NCI-H446 (cell line): ENCODE measurements at places on chromosomes 1 and 21.

- DNase-seq = no peak
Observed at GRCh38 chr1:40593449-40594186, 62.2 kb downstream of the ZNF684 start.

DNA sequence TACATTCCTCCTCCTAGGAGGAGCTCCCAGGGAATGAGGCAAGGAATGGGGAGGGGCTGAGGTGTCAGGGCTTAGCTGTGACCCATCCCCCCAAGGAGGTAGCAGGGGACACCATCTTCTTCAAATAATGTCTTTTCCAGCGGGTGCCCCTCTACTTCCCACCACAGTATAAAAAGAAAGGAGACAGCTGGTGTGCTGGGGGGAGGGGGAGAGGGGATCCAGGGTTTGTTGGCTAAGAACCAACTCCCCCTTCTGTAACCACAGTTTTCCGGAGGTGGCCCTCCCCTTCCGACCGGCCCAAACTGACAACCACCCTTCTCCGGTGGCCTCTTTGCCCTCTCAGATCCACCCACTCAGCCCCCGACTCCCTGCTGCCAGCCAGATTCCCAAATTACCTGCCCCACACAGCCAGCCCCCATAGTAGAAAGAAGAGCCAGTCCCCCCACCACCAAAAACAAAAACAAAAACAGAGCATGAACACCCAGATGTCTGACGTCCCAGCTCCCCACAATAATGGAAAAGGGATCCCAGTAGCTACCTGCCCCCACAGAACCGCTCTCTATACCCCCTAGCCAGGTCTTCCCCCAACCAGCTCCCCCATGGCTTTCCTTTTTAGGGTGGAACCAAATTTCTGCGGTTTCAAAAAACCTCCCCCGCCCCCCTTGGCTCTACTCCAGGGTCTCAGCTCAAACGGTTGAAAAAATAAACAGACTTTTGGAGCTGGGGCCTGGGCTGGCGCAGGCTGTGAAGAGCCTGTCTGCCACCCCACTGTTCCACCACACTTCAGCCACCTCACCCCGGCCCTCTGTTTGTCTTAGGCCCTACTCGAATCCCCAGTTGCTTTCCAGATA, 2.1 kb downstream of the ARHGEF2 start:
- DNase-seq = peak; percentile 84

GRCh38 chr1:241423541-241424479, 66.8 kb upstream of the RGS7 start:
- no peak for DNase-seq

DNA sequence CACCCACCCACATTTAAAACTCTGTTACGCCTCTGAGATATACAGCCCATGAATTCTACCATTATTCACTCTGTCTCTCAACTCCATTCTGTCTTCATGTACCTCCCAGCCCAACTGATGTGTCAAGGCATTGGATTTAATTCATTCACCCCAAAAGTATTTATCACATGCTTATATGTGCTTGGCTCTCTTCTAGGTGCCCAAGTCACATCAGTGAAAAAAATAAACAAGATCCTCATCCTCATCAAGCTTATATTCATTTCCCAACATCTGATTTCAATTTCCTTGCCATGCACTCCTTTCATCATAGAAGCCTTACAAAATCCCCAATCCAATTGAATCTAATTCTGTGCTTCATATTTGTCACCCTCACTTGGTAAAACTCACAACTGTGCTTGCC, 967.6 kb downstream of the LTN1 start:
- DNase-seq = no peak

DNA sequence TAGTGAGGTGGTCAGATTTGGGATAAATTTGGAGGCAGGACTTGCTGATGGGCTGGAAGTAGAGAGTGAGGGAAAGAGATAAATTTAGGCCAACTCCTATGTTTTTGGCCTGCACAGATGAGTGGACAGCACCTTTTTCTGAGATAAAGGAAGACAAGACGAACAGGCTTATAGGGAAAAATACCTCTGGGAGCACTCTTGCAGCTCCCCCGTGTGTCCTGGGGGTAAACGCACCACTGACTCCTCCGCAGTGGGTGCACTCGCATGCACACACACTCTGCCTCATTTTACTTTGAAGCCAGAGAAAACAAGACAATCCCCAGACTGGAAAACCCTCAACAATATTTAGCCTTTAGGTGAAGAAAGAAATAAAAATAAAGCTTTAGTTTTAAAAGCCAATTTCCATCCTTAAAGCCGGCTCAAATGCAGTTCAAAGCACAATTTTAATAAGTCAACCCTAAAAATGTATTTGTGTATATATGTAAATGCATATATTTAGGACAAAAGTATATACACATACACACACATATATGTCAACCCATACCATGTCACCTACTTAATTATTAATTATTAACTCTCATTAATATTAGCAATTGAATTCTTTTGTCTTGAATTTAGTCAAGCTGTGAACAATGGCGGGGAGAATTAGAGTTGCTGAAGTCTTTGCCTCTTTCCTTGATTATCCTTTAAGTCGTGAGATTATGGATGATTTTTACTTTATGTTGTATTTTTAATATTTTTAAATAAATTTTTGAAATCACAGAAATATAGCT, 341.8 kb downstream of the ZNF326 start:
- DNase-seq = no peak

- DNase-seq = peak; percentile 76
Observed at GRCh38 chr1:25771221-25772114, 28.5 kb upstream of the SELENON start.

DNA sequence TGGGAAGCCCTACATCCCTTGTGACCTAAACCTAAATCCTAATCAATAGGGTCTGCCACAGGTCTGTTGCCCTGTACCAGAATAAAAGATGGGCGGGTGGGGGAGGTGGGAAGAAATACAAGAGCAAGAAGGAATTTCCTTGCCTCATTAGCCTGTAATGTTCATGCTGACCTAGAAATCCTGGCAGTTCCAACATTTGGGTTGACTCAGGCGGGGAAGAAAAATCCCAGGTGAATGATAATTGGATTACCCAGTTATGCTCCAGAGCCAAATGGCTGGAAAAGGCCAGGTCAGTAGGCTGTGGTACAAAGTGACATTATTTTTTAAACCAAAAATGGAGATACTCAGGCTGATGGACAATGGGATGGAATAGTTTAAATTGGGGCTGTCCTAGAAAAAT, 27.3 kb upstream of the A3GALT2 start:
- no peak for DNase-seq

DNA sequence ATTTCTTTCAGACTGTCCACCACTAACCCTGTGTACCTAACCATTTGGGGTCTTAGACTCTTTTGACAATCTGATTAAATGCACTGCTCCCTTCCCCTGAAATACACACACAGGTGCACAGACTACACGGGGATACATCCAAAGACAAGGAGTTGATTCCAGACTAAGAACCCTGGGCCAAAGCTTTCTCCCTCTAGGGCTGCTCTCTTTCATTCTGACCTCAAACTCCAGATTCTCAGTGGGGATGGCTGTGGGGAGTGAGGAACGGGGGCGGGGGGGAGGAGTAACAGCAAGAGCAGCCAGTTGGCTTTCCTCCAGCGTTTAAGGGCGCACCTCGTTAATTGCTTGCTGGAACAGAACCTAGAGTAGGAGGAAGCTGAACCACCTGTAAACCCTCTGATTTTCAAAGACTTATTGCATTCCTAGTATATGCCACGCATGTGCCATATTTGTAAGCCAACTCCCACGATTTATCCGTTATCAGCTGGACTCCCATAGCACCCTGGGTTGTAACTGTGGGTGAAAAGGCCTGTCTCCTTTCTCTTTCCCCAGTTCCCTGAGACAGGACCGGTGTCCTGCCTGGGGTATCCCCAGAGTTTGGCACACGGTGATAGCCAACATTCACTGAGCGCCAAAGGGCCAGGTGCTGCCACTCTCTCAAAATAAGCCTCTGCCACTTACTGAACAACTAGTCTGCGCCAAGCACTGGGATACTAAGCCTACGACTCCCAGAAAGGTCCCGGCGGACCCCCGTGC, 920 bp downstream of the MTHFR start:
- DNase-seq = peak; percentile 69

GRCh38 chr1:91507328-91507727, 6.7 kb downstream of the CDC7 start:
- no peak for DNase-seq

- DNase-seq = no peak
Observed at GRCh38 chr1:30005972-30006619, 717.3 kb downstream of the MATN1 start.

DNA sequence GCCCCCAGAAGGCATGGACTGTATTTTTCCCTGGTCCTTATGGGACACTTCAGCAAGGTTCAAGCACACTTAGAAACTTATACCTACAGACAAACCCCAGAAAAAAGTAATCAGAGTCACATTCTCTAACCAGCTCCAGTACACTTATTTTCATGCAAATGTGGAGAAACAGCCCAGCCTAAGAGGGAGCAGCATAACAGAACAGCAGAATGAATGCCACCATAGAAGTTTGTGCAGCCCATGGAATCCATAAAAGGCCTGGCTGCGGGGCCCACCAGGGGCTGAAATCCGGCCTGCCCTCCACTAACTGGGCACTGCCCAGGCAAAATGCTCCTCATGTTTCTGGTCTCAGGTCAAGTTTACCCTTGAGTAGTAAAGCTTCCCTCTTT, 60.4 kb upstream of the ATP1A1 start:
- no peak for DNase-seq

GRCh38 chr1:106846656-106847055, 209.8 kb upstream of the PRMT6 start:
- no peak for DNase-seq

DNA sequence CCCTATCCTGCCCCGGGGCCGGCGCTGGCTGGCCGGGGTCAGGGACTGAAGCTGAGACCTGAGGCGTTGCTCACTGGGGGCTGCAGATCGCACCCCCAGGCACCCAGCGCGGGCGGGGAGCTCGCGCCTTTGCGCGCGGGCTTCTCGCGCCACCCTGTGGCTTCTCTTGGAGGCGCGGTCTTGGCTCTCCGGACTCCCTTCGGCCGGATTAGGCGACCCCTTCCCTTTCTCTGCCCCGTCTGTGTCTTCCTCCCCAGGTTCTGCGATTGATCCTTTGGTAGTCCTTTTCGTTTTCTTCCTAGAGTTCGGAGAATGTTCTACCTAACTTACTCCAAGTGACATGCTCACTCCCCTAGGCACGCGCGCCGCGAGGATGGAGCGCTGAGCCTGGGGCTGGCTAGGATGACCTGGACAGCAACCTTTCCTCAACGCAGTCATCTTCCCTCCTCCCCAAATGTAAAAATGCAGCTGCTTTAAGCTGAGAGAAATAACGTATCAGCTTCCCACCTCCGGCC, 495 bp upstream of the NTRK1 start:
- DNase-seq = no peak

- no peak for DNase-seq
Observed at GRCh38 chr21:29490016-29490415, 191.3 kb downstream of the BACH1 start.

GRCh38 chr1:3233551-3233950, 164.5 kb downstream of the PRDM16 start:
- no peak for DNase-seq

DNA sequence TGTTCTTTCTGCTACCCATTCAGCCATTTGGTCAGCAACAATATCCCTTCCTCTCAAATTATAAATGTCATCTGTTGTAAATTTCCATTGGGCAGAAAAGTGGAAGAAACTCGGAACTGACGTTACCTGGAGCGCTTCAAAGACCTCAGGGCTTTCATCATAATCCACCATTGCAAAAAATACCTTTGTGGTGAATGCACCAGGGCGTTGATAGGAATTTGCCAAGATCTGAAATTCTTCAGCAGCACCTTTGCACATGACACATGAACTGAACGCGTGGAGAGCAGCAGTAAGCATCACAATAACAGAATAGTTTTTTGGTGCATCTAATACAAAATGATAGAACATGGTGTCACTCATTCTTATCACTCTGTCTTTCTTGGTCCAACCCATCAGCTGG, 3.1 kb upstream of the TEKT2 start:
- DNase-seq = no peak

DNA sequence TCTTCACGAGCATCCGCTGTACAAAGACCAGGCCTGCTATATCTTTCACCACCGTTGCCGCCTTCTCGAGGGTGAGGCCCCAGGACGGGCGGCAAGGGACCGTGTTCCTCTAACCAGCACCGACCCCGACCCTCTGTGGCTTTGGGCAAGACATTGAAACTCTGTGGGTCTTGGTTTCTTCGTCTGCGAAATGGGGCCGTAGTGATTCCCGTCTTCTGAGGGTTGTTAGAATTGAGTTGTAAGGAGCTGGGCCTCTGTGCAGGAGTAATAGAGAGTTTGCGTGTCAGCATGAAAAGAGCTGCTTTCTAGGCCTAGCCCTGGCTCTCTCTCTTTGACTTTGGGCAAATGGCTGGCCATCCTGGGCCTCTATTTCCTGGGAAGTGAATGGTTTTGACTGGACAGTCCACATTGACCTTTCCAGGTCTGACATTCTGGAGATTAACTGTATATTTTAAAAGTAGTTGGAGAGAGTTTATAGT, 591 bp downstream of the MRPL37 start:
- DNase-seq = no peak

GRCh38 chr1:169012416-169012815, 94.1 kb upstream of the ATP1B1 start:
- no peak for DNase-seq

GRCh38 chr1:55618199-55618598, 403.0 kb upstream of the USP24 start:
- no peak for DNase-seq

DNA sequence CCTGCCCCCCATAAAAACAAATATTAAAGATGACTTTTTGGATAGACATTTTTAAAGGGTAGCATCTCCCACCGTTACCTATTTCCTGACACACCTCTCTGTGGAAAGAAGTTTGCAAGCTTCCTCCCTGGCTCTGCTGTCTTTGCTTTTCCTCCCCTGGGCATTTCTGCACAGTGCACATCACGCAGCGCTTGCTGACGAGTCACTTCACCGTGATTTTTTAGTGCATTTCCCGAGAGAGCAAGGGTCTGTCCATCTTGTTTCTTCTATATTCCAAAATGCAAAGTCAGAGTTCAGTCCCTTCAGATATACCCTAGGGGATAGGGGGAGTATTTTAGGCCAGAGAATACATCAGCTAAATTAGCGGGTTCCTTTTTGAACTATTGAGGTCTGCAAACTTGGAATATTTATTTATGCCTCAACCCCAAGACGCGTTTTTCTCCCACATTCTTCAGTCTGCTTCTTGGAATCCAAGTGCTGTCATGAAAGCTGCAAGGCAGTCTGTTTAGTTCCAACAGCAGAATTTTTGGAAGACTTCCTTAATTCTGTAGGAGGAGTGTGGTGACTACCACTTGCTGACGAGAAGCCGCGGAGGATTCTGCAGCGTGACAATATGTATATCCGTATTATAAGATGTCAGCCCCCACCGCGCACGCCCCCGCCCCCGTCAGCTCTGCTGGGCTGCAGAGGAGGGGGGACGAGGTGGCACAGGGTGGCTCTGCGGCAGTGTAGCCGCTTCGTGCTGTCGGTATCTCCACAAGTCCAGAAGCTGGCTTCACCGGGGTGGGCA, 22.4 kb downstream of the SMYD2 start:
- no peak for DNase-seq
